Right kidney (tissue), 9 donors: ENCODE measurements at places on chromosomes 12 and 14.
A peak's percentile ranks its signal among the peaks of the same experiment; 100 is the strongest.

DNA sequence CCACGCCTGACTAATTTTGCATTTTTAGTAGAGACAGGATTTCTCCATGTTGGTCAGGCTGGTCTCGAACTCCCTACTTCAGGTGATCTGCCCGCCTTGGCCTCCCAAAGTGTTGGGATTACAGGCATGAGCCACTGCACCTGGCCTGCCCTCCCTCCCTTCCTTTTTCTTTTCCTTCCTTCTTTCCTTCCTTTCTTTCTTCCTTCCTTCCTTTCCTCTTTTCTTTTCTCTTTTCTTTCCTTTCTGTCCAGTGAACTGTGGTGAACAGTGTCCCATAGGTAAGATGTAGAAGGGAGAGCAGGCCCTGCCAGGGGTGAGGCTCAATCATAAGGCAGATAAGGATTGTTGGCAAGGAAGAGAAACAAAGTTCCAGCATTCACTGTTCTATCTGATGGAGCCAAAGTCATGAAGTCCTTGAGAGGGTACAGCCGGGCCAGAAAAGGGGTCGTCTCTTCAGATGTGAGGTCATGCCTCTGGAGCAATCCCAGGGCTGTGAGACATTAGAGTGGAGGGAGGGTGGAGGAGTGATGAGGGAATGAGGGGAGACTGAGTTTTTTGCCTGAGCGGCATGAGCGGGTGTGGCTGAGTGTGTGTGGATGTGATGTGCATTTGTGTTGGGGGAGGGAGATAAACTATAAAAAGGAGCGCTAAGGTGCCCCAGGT, 4.2 kb upstream of the MLF2 start:
- DNase-seq: no peak

DNA sequence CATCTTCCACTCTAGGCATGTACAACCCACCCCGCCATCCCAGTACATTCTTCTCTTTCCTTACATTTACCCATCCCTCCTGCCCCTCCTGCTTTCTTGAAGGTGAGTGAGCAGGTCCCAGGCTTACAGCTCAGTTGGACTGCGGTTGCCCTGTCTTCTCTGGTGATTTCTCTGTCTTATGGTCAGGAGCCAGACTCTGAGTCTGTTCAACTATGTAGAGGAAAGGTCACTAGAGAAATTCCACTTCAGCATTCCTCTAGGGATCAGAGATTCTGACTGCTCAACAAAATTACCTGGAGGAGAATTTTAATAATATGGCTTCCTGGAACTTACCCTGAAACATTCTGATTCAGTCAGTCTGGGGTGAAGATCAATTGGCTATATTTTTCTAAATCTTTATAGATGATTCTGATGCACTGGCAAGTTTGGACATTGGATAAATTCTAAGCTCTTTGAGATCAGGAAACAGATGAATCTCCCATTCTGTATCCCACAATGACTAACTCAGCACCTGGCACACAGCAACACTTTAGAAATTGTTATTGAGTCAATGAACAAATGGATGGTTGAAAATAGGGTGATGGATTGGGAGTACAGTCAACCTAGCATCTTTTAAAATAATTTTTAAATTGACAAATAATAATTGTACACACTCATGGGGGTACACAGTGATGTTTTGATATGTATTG, 128.6 kb upstream of the HIF1A start:
- no peak for DNase-seq

GRCh38 chr14:41489315-41489972, 117.2 kb upstream of the LRFN5 start:
- DNase-seq: no peak

GRCh38 chr12:119082496-119082895, 96.2 kb upstream of the HSPB8 start:
- DNase-seq: no peak

DNA sequence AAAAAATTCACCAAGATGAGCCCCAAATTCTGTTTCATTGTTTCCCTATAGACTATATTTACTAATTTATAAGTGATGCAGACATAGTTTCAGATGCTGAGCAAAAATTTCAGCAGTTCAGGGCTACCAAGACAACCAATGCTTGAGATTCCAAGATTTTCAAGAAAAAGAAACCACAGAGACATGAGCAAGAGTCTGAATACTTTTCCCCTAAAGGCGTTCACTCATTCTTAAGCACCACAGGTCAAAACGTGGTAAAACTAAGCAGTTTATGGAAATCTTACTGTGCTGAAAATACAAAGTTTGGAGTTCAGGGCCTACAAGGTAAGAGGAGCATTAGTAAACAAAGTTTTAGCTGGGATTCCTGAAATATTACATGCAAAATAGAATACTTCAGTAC, 221.2 kb downstream of the KCNH5 start:
- no peak for DNase-seq

DNA sequence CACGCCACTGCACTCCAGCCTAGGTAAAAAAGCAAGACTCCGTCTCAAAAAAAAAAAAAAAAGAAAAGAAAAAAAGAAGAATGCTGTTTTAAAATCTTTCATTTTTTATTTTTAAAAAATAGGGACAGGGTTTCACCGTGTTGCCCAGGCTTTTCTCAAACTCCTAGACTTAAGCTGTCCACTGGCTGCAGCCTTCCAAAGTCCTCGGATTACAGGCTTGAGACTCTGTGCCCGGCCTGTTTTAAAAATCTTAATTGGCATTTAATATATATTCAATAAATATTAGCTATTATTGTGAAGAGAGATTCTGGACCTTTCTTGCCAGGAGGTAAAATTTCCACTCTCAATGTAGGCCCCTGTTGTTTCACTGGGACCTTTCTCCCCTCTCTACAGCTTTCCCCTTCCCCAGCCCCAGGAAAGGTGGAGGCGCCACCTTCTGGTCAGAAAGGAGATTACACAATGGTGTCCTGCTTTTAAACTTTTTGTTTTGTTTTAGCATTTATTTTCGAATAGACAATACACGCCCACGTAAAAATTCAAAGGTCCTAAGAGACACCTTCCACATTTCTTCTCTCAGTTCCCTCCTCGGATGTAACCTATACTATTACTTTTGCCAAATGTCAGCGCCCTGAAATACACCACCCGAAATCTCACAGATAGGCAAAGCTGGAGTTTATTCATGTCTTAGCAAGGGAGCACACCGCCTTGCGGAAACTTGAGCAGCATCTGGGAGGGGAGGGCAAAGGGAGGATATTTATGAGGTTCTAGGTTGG, 23.8 kb upstream of the PHC1 start:
- DNase-seq: peak; percentile 77

DNA sequence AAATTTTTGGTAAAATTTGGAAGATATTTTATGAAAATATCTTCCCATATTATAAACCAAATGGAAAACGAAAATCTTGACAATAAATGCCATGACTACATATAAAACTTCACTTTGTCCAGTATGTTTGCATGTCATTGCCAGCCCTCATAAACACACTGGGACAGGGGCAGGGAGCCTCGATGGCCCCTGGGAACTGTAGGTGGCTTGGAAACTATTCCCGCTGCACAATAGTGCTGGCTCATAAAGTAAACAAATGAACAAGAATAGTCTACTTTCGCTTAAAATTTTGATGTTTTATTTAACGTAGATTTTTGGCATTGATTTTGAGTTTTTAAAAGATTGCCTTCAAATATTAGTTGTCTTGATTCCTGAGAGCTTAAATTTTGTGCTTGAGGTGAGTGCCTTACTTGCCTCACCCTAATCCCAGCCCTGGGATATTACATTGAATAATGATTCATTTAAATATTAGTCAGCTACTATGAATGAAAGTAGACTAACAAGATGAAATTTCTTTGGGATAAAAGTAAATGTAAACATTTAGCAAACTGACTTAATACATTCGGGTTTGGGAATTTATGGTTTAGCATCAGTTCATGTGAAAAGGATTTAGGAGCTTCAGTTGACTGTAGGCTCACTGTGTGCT, 74.0 kb upstream of the PKP2 start:
- no peak for DNase-seq

DNA sequence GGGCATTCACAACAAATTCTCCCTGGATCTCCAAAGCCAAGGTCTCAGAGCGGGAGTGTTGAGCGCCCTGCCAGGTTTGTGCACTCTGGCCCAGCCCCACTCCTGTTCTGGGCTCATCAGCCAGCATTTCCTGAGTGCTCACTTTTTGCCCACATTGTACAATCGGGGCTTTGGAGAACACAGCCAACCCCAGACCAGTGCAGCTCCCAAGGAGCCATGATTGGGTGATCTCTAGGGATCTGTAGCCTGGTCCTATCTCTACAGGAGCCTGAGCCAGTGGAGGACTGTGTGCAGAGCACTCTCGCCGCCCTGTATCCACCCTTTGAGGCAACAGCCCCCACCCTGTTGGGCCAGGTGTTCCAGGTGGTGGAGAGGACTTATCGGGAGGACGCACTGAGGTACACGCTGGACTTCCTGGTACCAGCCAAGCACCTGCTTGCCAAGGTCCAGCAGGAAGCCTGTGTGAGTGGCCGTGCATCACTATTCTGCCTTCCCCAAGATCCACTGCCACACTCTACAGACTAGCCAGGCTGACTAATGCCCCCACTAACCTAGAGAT, 2.8 kb downstream of the ARHGEF40 start:
- DNase-seq: no peak

- DNase-seq: no peak
Observed at GRCh38 chr12:51270951-51271518, 820 bp upstream of the SMAGP start.

- no peak for DNase-seq
Observed at GRCh38 chr12:70005864-70006618, 181.0 kb downstream of the MYRFL start.

DNA sequence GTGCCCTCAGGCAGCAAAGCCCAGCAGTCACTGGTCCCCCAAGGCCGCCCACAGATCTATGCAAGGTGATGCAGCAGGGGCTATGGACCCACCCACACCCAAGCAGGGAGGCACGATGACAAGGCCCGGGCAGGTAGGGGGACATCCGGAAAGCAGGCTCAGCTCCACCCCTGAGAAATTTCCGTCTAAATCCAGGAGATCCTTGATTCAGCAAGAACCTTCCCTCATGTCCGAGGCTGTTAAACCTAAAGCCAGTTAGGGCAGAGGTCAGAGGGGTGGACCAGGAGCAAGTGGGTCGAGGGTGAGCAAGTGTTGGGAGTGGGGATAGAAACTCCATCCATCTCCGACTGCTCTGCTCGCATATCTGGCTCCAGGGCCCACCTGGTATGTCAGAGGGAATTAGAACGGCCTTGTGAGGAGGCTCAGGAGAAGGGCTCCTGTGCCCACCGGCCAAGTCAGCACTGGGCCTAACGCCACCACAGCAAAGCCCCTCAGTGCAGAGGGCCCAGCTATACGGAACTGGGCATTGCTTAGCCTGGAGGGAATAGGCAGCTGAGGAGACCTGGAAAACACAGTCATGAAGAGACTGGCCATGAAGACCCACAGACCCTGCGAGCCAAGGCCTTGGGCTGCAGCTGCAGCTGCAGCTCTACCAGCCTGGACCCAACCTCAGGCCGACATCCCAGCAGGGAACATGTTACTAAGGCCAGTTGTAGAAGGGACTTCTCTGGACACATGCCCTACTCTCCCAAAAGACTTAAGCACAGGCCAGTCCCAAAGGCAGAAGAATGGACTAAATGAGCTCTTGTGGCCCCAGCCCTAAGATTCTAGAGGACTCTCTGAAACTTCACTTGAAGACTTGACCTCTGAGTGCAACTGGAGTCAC, 34.3 kb downstream of the DAD1 start:
- DNase-seq: no peak

GRCh38 chr14:62663456-62663821, 381.8 kb downstream of the KCNH5 start:
- DNase-seq: no peak

DNA sequence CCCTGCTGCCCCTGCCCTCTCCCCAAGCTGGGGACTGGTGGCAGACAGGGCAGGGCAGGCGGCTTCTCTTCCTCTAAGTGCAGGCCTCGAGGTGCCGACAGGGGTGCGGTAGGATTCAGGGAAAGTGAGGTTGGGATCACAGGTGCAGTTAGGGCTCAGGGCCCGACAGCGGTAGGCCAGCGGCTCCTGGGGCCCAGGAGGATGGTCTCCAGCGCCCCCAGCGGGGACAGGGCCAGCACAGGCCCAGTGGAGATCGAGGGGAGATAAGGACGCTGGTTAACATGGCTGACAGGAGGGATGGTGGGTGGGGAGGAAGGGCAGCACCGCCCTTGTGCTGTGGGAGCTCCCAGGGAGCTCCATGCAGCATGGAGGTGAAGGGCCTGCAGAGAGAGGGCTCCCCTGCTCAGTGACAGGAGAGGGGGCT, 935 bp upstream of the CRIP1 start:
- DNase-seq: peak; percentile 72

- DNase-seq: no peak
Observed at GRCh38 chr12:27555925-27556778, 32.1 kb downstream of the PPFIBP1 start.

GRCh38 chr14:99314623-99315022, 42.6 kb upstream of the BCL11B start:
- no peak for DNase-seq

DNA sequence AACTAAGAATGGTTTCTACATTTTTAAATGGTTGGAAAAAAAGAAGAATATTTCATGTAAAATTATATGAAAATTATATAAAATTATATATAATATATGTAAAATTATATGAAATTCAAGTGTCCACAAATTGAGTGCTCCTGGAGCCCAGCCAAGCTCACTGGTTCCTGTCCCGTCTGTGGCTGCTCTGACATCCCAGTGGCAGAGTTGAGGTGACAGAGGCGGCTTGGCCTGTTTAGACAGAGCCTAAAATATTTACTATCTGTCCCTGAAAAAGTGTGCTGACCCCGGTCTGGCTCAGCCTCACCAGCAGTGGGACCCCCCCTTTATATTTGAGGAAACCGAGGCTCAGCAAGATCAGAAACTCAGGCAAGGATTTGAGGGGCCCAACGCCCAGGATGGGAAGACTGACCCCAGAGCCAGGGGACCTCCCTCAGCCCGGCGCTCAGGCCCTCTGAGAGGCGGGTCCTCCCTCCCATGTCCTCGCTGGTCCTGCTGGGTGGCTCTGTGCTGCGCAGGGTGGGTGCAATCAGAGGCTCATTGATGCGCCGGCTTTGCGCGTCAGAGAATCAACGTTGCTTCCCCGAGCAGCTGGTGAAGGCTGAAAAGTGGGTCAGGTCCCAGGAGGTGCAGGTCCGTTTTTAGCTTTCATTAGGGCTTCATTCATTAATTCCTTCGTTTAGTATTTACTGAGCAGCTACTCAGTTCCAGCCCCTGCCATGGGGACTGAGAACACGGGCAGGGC, 21.5 kb upstream of the BEGAIN start:
- DNase-seq: no peak

GRCh38 chr12:42576374-42576773, 13.2 kb downstream of the PRICKLE1 start:
- DNase-seq: no peak

GRCh38 chr12:3752741-3753486, at the start of gene CRACR2A:
CRACR2A (minus strand) TSS chr12:3753109; CDS start chr12:3696999, 56,110 bp downstream.
- peak; percentile 75 for DNase-seq

- no peak for DNase-seq
Observed at GRCh38 chr12:100138803-100139098, 3.9 kb downstream of the BLTP3B start.

- DNase-seq: no peak
Observed at GRCh38 chr12:6684609-6685008, 4.6 kb downstream of the ZNF384 start.

DNA sequence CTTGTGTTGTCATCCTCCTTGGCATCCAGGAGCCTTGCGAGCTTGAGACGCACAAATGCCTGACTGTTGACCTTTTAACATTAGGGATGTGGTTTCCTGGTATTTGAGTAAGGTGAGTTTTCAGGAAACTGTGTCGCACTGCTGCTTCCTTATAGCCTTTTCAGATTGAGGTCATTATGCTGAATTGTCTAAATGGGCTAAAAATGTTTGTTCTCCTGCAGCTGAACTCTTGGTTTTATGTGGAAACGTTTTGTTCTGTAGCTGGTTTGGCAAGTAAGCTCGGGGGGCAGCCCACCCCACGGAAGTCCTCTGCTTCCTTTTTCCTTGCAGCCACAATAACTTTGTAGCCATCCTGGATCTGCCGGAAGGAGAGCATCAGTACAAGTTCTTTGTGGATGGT, 5.7 kb downstream of the PRKAB1 start:
- no peak for DNase-seq

GRCh38 chr12:122126713-122127597, 47.1 kb downstream of the IL31 start:
- no peak for DNase-seq
